ENCODE measurements at places on chromosomes 2 and 18.

DNA sequence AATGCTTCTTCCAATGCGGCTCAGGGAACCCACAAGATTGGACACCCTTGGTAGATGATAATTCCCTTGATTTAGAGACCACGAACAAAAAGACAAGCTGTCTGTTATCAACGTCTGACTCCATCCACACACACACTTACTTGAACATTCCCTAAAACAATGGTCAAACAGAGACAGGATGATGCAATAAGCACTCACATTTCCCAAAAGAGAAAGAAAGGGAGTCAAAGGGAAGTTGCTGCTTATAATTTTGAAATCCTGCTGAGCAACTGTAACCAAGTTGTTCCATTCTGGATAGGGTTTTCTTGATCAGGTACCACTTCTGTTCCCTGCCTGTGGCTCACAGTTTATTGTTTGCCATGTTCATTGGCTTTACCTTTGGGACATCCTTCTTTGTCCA, 571.3 kb upstream of the CNTNAP5 start:
- DNase-seq = no peak

DNA sequence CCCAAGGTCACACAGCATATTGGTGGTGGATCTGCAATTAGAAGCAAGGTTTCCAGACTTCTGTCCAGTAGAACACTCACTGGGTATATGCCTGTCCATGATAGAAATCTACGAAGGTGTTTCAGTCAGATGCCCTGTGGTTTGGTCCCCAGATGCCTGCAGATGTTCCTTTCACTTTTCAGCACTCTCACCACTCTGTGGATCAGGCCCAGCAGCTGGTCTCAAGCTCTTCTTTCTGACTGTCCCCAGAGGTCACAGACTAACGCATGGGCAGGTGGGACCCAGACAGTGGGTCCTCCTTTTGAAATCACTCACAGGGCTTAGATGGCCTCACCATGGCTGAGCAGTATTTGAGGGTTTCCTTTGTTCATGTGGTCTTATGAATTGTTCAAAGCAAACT, 376.5 kb downstream of the ALK start:
- no peak for DNase-seq

DNA sequence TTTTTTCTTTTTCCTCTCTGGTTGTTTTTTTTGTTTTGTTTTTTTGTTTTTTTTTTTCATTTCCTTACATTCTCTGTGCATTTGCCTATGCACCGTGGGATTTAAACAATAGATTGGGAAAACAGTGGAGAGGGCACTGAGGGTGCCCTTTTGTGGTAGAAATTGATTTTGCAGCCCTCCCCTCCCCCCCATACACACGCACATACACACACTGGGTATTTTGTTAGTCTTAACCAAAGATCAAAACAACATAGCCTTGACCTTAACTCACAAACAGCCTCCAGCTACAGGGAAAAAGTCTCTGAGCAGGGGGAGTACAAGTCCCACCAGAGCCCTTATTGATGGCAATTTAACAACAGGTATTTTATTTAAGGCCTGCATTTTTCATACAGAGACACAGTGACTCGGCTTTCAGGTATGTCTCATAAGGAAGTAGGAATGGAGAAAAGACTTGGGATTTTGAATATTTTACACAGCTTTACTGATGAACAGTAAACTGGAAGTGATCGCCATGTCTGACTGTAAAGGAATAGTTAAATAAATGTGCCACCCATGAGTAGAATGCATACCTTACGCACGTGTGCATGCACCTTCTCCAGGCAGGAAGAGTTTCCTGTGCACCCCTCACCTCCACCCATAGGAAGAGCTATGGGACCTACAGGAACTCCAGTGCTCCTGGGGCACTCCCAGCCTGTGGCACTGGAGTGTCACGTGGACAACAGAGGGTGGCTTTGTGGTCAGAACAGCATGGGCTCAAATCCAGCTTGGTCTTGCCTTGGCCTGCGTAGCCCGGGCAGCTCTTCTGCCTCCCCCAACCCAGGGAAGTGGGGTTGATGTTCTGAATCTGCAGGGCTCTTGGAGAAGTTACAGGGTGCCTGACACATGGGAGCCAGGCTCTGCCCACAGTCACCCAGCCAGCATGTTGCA, 266.4 kb downstream of the ANAPC1 start:
- DNase-seq = no peak

DNA sequence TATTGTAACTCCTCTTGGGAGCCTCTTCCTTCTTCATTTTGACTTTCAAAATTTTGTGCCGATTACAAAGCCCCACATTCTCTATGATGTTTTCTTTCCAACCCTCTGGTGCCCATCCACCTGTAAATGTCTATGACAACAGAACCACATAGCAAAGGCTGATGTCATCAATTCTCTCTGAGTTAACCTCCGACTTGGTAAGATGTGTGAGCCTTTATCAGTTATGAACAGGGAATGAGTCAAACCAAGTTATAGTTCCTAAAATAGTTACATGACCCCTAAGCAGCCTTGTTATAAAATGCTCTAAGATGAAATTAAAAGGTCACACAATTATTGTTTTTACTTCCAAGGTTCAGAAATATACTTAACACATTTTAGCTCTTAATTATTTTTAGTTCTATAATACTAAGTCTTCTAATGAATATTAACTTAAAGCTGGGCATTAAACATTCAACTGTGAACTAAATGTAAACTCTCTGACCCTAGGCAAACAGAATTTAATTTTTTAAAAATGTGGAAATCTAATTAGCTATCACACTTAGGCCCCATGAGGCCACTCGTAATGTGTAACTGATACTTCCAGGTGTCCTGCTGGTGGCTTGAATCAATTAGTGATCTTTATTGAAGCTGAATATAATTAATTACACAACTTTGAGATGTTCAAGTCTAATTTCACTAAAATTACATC, 102.3 kb upstream of the CYRIA start:
- DNase-seq = no peak

GRCh38 chr2:164920430-164920829, 34.9 kb downstream of the SLC38A11 start:
- no peak for DNase-seq

Measured in activated T-cell treated with anti-CD3 and anti-CD28 coated beads, Interleukin-2, amount 50 U/mL, for 4 hours (primary cell).